Renal cortex interstitium (tissue), 15 donors: ENCODE measurements at places on chromosomes 2 and 18. TPM values are rescaled to one million over a fixed set of nuclear protein-coding genes. Genes with fewer than 3 reads are reported as not detected.

DNA sequence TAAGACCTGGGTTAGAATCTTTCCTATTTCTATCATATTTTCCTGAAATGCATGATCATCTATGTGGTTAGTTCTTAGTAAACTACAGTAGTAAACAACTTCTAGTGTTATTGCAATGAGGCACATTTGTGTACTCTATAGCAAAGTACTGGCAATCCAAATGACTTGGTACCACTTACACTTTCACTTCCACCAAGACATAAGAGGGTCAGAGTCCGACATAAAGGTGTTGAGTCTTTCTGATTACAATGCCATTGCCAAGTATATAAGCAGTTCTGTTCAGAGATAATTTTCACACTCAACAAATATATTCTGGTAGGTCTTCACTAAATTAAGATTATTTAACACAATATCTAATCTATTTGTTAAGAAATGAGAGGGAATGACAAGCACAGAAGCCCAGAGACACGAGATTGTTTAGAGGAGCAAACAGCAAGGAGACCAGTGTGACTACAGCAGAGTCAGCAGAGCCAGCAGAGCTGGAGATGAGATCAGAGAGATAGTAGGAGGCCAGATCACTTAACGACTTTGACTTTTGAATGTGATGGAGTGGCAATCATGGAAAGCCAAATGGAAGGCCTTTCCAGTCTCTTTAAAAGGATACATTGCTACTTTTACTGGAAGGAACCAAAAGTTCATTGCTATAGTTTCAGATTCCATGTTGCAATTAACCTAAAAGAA lies 27.5 kb downstream of the SOS1 start:
- DNase-seq = no peak

DNA sequence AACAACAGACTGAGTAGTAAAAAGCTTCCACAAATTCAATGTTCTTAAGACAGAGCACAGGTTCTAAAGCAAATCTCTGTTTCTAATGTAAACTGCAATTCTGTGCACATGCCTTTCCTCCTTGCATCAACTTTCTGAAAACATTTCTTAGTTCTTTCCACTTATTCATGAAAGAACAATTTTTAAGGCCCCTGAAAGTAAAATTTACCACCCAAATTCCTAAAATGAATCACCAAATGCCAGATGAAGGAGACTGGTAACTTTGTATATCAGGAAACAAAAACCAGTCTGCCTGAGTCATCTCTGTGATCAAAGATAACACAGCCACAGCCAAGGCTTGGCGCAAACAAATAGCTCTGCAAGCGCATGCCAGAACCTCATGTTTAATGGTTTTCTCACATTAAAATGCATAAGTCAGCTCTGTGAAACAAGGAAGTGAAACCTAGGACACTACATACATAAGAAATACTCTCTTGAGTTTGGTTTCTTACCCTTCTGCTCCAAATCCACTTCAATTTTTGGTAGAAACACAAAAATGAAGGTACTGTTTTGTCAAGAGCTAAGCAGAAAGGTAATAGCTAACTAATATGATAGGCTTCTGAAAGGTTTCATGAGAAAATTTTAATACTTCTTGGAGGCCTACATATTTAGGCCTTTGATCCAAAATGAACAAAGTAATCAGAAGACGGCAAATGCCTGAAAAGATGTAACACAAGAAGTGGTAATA lies 169.4 kb downstream of the THADA start:
- DNase-seq = no peak

DNA sequence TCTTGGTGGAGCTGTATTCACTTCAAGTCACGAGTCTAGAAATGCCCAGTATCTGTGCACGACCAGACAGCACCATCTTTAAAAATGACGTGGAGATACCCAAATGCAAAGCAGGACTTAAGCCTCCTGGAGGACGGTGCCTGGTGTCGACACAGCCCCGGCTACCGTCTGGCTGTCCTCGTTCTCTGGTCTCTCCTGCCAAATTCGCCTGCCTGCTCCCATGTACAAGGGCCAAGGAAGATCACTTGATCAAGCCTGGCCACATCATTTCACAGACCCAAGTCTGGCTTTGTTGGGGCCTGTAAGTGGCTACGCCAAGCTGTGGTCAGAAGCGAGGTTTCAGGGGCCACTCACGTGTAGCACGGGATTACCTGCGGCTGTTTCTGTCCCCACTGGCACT lies 9.4 kb downstream of the ODC1 start:
- DNase-seq = no peak

DNA sequence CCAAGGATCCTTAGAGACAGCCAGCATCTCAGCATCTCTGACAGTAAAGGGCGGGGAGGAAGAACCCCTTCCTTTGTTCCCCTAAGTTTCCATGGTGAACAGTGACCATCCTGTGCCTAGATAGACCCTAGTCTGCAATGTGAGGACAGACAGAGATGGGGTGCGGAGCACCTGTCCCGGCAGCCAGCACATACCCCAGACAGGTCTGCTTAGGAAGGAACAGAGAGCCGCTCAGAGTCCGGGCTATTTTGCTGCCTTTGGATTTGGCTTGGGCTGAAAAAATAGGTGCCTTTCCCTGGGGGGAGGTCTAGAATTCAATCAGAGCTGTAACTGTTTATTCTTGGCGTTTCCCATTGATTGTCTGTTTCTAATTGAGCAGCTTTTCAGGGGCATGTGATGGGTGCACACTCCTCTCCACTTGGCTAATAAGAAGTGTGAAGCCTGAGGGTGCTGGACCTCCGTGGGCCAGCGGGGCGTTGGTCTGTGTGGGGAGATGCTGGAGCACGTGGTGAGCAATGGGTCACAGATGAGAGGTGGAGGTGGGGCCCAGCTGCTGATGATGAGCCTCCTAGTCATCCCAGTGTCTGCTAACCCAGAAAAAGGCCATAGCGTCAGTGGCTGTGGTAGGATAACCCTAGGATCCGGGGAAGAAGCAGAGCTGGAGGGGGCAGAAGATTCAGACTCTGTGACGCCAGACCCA lies 236.8 kb downstream of the SEPTIN10 start:
- DNase-seq = no peak

DNA sequence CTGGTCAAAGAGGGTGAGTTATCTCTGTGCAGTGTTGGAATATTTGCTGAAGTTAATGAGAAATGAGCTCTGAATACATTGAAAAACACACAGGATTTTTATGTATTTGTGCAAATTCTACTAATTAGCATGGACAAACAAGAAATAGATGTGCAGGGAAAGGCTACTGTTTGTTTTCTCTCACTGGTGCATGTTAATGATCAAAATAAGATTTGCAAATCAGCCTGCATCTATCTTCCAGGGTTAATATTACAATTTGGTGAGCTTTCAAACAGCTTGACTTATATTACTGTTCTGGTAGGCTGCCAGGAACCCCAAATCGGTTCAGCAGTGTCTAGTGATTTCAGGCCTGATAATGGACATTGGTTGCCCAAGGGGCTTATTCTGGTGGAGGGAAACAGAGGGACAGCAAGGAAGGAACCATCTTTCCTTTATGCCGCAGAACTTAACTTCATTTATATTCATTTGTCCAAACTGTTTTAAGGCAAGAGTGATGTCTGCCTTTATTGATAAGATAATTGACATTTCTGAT lies 93.8 kb upstream of the REG3A start:
- no peak for DNase-seq

DNA sequence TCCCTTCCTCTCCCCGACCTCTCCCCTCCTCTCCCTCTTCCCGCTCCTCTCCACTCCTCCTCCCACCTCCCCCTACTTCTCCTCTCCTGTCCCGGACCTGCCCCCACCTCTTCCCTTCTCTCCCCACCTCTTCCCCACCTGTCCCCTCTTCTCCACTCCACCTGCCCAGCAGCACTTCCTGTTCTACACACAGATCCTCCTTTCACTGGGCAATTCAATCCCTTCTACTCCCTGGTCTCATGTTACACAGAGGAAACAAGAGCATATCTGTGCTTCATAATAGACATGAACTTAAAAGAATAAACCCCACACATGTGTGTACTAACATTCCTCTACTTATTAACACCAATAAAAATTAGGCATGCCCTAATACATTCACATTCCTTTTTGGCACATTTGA lies 34.8 kb downstream of the TIMM21 start:
- no peak for DNase-seq

DNA sequence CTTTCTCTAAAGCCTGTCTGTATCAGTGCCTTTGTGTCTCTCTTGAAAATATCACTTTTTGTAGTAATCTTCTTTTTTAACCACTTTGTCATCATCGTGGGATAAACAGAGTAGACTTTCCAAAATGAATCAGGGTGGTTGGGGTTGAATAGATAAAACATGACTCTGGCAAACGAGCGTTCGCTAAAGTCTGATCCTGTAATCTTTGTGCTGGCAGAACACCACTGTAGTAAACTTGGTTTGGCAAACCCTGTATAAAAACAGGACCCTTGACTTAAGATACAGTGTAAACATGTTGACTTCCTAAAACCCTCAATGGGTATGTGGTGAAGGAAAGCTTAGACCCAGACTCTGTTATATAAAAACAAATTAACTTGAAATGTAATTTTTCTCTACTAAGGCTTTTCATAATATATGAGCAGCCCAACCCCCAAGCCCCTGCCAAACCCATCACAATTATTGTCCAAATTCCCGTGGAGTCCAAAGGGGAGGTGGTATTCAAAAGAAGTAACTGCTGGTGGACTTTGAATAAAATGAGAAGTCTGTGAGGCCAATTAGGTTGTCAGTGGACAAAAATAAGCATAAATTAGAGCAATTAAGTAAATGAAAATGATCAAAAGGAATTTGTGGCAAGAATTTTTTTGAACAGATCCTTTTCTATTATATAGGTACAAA lies 52.2 kb downstream of the COLEC12 start:
- no peak for DNase-seq

DNA sequence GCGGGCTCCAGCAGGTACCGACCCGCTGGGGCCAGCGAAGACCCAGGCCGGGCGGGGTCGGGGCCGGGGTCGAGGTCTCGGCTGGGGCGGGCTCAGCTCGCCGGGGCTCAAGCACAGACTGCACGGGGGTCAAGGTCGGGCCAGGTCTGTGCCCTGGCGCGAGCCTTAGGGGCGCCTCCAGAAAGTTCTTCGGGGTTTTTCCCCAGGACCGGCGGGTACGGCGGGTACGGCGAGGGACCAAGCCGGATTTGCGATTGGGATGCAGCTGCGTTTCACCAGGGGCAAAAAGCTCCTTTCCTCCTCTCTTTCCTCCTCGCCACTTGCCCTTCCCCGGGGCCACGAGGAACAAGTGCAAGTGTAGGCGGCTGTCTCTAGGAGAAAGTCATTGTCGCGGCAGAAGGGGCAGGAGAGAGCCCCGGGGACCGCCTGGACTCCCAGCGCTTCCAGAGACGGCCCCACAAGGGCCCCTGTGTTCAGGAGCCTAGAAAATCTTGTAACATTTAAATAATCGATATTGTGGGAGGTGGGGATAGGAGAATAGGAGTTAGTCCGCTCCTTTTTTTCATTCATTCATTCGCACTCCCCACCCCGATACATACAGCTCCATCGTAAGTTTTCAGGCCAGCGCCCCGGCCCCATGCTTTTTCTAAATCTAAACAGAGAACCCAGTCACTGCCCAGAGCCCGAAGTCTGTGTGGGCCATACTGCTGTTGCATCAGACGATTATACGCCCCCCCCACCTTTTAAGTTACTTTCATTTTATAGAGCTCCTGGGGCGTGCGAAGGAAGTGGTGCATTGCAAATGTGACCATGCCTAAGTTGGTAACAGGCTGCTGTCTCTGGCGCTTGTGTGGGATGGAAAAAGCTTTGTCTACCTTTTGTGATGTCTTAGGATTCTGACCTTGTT lies 679 bp downstream of the PMAIP1 start:
- no peak for DNase-seq

- DNase-seq = no peak
Measured at GRCh38 chr18:34329840-34330239, 105.1 kb upstream of the NOL4 start.

DNA sequence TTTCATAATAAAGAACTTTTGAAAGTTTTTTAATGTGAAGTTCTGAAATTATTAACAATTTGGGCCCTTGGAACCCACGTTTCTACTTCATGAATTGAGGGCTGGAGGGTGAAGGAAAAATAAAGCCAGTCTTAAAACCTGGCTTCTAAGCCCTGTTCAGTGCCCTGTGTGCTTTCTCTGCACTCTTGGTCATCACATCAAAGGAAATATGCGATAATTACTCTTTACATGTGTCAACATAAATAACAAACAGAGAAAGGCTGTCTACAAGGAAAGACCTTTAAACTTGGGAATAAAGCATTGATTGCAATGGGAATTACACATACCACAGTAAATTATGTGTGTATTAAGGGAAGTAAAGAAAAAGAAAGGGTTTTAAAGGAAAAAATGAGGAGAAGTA lies 150.7 kb upstream of the KLF7 start:
- DNase-seq = no peak

GRCh38 chr2:189049709-189050164 lies 75.6 kb downstream of the COL3A1 start:
- no peak for DNase-seq

DNA sequence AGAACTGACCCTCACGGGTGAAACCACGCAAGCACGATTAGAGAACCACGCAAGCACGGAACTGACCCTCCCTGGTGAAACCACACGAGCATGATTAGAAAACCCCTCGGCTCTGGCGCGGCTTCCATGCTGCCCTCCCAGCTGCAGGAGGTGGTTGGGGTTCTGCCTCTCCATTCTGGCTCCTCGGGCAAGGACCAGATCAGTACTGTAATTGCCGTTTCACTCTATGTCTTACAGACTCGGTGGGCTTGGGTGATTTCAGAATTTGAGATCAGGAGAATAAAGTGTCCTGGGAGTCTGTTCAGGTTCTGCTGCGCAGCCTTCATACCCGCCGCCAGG lies 58.3 kb upstream of the KCNG2 start:
- DNase-seq = no peak

GRCh38 chr2:88188748-88189147 lies 18.6 kb downstream of the THNSL2 start:
- no peak for DNase-seq

DNA sequence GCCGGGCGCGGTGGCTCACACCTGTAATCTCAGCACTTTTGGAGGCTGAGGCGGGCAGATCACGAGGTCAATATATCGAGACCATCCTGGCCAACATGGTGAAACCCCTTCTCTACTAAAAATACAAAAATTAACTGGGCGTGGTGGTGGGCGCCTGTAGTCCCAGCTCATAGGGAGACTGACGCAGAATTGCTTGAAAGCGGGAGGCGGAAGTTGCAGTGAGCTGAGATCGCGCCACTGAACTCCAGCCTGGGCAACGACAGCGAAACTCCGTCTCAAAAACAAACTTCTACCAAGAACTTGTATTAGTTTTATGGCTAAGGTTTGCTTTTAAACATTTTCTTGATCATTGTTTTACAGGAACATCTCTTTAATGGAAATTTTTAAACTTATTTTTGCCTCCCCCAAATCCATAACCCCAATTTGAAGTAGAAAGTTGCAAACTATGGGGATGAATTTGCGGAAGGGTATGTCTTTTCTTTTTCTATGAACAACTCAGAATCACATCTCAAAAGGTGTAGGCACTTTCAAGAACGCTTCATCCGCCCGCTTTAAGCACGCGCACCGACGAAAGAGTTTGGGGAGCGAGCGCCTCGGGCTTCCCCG lies 46.8 kb upstream of the PTMA start:
- no peak for DNase-seq

Gene SCN9A
- polyA plus RNA-seq = 1.3 TPM

Gene TLX2
- polyA plus RNA-seq = not detected

Gene CYRIA
- polyA plus RNA-seq = 2.3 TPM

Gene FOXD4L1
- polyA plus RNA-seq = 0.39 TPM

Gene AKAIN1
- not detected for polyA plus RNA-seq

Gene ATOH8
- 16.0 TPM for polyA plus RNA-seq

Gene ME2
- 34.2 TPM for polyA plus RNA-seq

Gene PLA2R1
- 117 TPM for polyA plus RNA-seq
